Activated CD8-positive, alpha-beta memory T cell treated with anti-CD3 and anti-CD28 coated beads for 4 hours (primary cell): ENCODE measurements at places on chromosomes 16 and 17.

DNA sequence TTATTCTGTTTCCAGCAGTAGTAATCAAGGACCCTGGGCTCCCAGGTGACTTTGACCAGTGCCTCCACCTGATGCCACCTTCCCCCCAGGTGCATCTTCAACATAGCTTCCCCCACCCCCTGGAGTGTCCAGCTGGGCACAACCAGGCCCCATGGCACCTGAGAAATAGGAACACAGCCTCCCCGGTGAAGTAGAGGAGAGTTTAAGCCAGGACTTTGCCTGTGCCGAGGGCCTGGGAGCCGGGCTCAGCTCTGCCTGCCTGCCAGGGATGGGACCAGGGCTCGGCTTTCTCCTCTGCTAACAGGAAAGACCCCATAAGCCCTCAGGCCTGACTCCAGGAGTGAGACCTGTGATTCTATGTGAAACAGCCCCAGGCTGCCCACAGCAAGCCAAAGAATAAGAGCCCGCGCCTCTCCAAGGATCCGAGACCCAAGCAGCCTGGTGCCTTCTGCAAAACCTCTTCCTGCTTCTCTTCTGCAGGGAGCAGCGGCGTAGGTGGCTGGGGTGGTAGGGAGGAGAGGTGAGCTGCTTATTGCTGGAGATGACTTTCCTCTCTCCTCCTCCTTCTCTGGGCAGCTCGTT is 16.4 kb upstream of the RBFOX3 start:
- DNase-seq = no peak

DNA sequence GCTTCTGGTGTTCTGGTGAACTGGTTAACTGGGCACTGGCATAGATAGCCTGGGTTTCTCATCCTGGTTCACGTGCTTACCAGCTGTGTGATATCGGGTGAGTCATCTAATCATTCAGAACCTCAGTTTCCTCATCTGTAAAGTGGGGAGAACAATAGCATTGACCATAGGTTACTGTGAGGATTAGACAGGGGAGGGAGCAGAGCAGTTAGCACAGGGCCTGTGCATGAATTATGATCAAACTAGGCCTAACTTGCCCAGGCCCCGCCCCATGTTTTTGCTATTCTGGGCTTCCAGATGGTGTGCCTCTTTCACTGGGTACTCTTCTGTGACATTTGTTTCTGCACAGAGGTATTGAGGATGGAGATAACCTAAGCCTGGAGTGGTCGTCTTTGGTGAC is 4.6 kb upstream of the KLHL36 start:
- DNase-seq = no peak

DNA sequence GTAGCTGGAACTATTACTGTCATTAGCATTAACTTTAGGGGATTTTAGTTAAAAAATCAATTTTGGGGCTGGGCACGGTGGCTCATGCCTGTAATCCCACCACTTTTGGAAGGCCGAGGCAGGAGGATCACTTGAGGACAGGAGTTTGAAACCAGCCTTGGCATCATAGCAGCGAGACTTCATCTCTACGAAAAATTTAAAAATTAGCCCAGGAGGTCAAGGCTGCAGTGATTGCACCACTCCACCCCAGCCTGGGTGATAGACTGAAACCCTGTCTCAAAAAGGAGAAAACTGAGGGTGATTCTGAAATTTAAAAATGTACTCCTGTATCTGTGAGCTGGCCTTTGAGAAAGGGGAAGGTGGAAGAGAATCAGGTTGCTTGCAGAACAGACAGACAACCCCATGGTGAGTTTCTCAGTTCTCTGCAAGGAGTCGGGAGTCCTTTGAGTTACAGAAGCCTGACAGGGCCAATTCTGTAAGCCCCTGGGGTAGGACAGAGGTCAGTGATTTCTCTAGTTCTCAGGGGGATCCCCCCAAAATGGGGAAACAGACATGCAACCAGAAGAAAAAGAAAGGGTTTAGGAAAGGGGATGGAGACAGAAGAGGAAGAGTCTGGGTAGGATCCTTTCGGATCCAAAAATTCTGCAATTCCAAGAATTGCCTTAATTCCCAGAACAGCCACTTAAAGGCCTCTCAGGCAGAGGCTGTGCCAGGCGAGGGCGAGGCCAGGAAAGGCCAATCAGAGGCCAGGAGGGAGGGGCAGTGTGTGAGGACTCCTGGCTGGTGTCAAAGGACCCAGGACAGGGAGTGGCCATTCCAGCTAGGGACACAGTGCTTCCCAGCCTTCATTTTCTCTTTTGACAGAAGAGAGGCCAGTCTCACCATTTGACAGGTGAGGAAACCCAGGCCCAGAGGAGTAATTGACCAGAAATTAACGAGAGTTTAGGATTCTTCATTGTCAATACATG is 6.7 kb downstream of the NUPR1 start:
- DNase-seq = no peak

DNA sequence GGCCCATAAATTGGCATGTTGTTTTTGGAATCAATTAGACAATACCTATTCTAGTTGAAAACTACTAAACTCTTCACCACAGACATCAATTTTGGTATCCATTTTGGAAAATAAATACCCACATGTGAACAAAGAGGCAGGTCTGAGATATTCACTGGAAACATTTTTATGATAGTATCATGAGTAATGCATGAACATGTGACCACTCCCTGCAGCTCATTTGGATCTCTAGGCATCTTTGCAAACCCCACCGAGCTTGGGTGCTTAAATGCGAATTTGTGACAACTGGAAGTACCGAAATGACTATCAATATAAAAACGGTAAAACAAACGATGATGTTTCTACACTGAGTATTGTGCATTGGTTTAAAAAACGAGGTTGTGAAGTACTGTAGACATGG is 285.2 kb downstream of the IRF8 start:
- DNase-seq = no peak

- DNase-seq = no peak
These were observed 16.6 kb upstream of the LITAF start for GRCh38 chr16:11603331-11603750.

DNA sequence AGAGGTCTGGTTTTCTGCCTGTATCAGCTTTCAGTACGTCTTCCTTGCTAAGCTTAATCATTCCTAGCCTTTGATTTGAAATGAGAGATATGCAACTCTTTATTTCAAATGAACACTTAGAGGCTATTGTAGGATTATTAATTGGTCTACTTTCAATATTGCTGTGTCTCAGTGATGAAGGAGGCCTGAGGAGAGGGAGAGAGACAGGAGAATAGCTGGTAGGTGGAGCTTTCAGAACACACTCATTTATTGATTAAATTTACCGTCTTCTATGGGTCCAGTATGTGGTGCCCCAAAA is 187.0 kb downstream of the BCAS3 start:
- no peak for DNase-seq

DNA sequence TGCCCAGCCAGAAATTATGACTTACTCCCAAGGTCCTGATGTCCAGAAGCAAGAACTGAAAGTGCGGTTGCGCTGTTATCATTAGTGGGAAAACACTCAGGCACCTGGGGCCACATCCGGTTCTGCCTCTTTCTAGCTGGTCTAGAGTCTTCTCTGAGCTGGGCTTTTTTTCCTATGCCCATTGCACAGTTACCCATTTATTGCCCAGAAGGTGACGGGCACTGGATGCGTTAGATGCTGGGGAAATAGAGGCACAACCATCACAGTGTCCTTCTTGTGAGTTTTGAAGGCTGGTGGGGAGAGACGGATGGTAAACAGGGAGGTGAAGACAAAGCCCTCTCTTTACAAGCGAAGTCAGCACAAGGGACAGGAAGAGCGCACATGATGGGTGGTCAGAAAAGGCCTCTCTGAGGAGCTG is 37.7 kb downstream of the PLCG2 start:
- DNase-seq = no peak

- no peak for DNase-seq
These were observed 6.0 kb upstream of the TLCD3A start for GRCh38 chr17:726271-726919.

DNA sequence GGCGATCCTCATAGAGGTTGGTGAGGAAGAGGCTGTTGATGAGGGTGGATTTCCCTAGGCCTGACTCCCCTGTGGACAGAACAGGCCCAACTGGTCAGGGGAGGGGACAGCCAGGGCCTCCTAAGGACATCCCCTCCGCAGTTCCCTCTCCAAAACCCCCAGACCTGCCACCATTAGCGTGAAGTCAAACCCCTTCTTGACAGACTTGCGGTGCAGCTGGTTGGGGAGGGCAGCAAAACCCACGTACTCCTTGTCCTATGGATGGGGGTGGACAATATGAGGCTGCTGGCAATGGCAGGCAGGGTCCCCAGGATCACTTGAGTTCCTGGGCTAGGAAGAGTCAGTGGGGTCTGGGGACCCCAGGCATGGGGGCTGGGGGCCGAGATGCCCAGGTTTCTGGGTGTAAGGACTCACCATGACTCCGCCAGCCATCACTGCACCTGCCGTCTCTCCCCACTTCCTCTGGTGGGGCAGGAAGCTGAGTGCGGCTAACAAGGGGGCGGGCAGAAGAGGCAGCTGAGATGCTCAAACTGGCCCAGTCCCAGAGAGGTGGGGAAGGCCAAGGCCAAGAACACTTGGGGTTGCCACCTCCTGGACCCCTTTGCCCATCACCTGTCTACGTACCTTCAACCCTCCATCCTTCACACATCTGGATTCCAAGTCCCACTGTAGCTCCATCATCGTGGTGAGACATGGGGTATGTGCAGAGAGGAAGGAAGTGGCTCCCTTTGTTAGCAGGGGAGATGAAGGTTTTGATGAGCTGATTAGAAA is at the start of gene SEPTIN1:
SEPTIN1 (minus strand) TSS at position 451 of the 771 bp plus-strand sequence; CDS start at position 432, 19 bp downstream.
- DNase-seq = peak; percentile 50

GRCh38 chr17:44981221-44981968 is 13.3 kb upstream of the C1QL1 start:
- DNase-seq = no peak

GRCh38 chr17:79231766-79232287 is 157.2 kb downstream of the ENGASE start:
- DNase-seq = no peak

DNA sequence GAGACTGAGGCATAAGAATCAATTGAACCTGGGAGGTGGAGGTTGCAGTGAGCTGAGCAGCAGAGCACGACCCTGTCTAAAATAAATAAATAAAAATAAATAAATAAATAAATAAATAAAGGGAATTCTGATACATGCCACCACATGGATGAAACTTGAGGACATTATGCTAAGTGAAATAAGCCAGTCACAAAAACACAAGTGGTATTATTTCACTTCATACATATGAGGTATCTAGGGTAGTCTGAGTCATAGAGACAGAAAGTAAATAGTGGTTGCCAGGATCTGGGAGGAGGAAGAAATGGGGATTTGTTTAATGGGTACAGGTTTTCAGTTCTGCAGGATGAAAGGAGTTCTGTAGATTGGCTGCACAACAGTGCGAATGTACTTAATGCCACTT is 16.3 kb downstream of the PIPOX start:
- DNase-seq = no peak

DNA sequence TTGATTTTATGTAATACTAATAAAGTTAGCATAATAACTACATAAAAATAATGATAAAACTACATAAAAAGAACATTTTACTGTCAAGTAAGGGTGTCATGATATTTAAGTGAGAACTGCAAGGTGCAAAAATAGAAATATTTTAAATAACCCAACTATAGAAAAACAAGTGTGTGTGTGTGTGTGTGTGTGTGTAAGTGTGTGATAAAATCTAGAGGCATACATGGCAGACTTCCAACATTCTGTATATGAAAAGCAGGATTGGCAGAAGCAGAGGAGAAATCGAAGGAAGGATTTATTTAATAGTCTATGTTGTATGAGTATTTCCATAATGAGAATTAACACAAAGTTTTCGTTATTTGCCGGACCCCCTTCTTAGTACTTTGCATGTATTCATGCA is 334.1 kb downstream of the KCNJ2 start:
- no peak for DNase-seq

GRCh38 chr17:19338031-19338990 is 24.2 kb downstream of the B9D1 start:
- peak; percentile 28 for DNase-seq

- DNase-seq = no peak
These were observed 60.4 kb downstream of the ZFHX3 start for GRCh38 chr16:72987480-72987901.

DNA sequence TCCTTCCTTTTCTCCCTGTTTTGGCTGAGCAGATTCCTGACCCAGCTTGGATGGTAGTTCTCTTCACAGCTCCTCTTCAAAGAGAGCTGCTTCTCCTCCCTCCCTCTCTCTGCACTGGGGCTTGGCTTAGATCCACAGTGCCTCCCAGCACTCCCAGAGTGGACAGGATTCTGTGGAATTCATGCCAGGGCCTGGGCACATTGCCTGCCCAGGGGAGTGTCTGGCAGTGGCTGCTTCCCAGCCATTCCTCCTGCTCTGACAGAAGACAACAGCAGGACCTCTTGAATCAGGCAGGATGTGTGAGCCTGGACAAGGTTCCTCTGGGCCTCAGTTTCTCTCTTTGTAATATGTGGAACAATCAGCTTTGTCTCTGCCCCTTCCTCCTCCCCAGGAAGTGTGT is 4.5 kb upstream of the MMP28 start:
- no peak for DNase-seq

DNA sequence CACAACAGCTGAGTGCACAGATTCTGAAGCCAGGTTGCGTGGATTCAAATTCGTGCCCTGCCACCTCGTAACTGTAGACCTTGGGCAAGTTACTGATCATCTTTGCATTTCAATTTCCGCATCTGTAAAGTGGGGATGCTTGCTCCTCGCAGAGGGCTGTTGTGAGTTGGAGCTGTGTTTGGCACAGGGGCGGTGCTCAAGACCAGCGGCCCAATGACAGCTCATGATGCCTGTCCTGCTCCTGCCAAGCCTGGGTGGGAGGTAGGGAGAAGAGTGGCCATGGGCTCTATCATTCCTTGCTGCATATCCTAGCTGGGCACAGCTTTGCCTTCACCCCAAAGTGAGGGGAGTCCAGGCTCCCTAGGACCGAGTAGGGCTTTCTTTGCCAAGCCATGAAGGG is 12.6 kb downstream of the NXPH3 start:
- DNase-seq = no peak

DNA sequence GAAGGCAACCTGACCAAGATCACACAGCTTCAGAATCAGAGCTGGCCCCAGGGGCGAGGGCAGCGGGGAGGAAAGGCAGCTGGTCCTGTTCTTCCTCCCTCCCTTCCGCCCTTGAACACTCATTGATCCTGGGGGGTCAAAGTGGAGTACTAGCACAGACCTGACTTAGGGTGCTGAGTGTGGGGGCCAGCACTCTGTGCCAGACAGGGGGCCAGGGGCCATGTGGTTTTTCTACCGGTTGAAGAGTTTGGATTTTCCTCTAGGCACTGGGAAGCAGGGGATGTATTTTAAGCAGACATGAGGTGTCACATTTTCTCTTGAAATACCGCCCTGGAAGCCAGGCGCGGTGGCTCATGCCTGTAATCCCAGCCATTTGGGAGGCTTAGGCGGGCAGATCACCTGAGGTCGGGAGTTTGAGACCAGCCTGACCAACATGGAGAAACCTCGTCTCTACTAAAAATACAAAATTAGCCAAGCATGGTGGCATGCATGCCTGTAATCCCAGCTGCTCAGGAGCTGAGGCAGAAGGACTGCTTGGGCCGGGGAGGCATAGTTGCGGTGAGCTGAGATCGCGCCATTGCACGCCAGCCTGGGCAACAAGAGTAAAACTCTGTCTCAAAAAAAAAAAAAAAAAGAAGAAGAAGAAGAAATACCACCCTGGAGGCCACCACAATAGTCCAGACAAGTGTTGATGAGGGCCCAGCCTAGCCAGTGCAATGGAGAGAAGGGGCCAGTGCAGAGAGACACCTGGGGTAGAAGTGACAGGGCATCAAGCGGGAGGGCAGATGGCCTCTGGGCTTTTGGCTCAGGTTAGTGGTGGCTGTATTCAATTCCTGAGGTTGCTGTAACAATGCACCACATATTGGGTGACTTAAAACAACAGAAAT is 15.3 kb downstream of the OSBPL7 start:
- no peak for DNase-seq

GRCh38 chr17:79852748-79853147 is 13.5 kb upstream of the CBX4 start:
- no peak for DNase-seq

- no peak for DNase-seq
These were observed 217.8 kb downstream of the CHD9NB start for GRCh38 chr16:52834736-52835465.
